Stimulated activated CD4-positive, alpha-beta T cell treated with anti-CD3 and anti-CD28 coated beads, Interleukin-15, amount 100 ng/mL, for 1 hour (primary cell): ENCODE measurements at places on chromosomes 7 and 10.

DNA sequence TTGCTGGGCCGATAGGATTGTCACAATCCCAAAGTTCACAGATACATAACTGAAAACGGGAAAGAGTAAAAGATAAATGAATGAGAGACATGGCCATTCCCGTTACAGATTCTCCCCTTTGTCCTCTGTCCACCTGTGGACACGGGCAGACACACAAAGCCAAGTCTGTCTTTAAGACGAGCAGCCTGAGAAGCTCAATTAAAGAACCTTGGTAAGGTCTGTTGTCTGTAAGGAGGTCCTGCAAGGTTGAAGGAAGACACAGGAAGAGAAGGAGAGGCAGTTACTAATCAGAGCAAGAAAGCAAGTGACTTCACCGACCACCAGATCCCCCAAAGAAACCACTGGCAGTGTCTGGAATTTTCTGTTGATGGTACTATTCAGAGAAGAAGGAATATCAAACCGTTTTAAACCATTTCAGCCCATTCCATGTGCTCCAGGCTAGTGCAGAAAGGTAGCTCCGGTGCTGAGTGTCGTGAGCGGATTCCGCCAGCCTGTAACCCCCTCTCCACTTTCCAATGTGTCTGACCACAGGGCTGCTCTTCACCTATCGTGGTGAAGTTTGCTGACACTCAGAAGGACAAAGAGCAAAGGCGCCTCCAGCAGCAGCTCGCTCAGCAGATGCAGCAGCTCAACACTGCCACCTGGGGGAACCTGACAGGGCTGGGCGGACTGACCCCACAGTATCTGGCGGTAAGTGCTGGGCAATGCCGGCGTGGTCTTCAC lies 252.6 kb downstream of the CELF2 start:
- DNase-seq, result peak; percentile 62

DNA sequence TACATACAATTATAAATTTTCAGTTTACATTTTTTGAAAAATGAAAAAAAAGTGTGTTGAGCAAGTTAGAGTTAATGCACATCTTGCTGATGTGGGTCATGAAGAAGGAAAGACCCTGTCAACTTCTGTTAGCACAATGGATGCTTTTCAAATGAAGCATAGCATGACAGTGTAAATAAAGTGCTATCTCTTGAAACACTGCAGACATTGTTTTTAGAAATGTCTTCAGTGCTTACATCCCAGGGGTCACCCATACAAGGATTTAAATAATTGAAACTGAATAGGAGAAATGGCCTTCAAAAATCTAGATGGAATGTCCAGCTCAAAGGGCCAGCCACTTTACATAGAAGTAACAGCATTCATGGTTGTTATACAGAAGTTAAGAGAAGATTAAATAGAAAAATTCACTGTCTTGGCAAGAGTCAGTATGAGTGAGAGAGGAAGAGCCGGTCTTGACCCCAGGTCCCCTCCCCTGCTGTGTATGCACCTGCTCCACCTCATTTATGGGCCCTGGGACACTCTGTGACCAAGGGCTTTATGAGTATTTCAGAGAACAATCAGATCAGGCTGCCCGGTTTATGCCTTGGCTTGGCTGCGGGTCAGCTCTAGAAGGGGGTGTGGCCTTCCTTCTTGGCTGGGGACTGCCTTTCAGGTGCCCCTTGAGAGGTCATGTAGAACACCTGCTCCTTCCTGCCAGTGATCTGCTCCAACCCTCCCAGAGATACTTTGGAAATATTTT lies 237.7 kb upstream of the TMEM72 start:
- no peak for DNase-seq

GRCh38 chr10:3476186-3476585 lies 303.6 kb upstream of the PITRM1 start:
- DNase-seq, result no peak

- no peak for DNase-seq
These were observed 246.2 kb downstream of the CCDC7 start for GRCh38 chr10:32692174-32692573.
